Myocyte (in vitro differentiated cells): ENCODE measurements at places on chromosomes 3 and 15. TPM values are rescaled to one million over a fixed set of nuclear protein-coding genes. Genes with fewer than 3 reads are reported as not detected.

The FRMD5 gene
- 2.2 TPM in 2 replicates for total RNA-seq

The FANCD2OS gene
- not detected in 2 replicates for total RNA-seq

The BUB1B gene
- 1.8 and 2.1 TPM in 2 replicates for total RNA-seq

The CD80 gene
- total RNA-seq, result 0.21 and 2.2 TPM in 2 replicates

The C2CD4A gene
- total RNA-seq, result not detected in 2 replicates

The ANKUB1 gene
- not detected in 2 replicates for total RNA-seq

The TIMP4 gene
- total RNA-seq, result 0.42 and 0.62 TPM in 2 replicates

The CP gene
- not detected in 2 replicates for total RNA-seq

The STAC gene
- total RNA-seq, result 0.21 and 0.32 TPM in 2 replicates

The BCL2A1 gene
- not detected in 2 replicates for total RNA-seq

The PDCD10 gene
- 27.2 and 30.1 TPM in 2 replicates for total RNA-seq

The IL5RA gene
- not detected in 2 replicates for total RNA-seq

The RTP1 gene
- total RNA-seq, result not detected in 2 replicates

The VEPH1 gene
- 17.0 and 29.3 TPM in 2 replicates for total RNA-seq

The ZBTB47 gene
- 96.8 and 103 TPM in 2 replicates for total RNA-seq

The TMEM158 gene
- total RNA-seq, result 131 and 157 TPM in 2 replicates

The OR5H14 gene
- not detected in 2 replicates for total RNA-seq

The SI gene
- total RNA-seq, result not detected in 2 replicates

The MAGEL2 gene
- 0.16 and 0.31 TPM in 2 replicates for total RNA-seq

The CNTN3 gene
- total RNA-seq, result 0.08 and 1.1 TPM in 2 replicates

The CFAP92 gene
- total RNA-seq, result 0.05 and 0.08 TPM in 2 replicates

The CA12 gene
- 0.26 and 0.62 TPM in 2 replicates for total RNA-seq

The TMEM266 gene
- total RNA-seq, result not detected in 2 replicates

The ROPN1 gene
- total RNA-seq, result not detected in 2 replicates

The FYTTD1 gene
- 103 and 107 TPM in 2 replicates for total RNA-seq

The CHRD gene
- 8.4 and 18.8 TPM in 2 replicates for total RNA-seq

The IL17RC gene
- total RNA-seq, result 24.4 and 33.9 TPM in 2 replicates

The MESP2 gene
- total RNA-seq, result 0.24 and 0.42 TPM in 2 replicates

The TNK2 gene
- total RNA-seq, result 50.2 and 53.5 TPM in 2 replicates

The SLC28A1 gene
- not detected in 2 replicates for total RNA-seq

The MAP1A gene
- 332 and 364 TPM in 2 replicates for total RNA-seq

The CCR5 gene
- total RNA-seq, result not detected in 2 replicates

The KBTBD8 gene
- total RNA-seq, result 4.3 and 6.8 TPM in 2 replicates

The LRRC31 gene
- not detected in 2 replicates for total RNA-seq

The DNASE1L3 gene
- not detected in 2 replicates for total RNA-seq

The LOXL1 gene
- total RNA-seq, result 129 and 136 TPM in 2 replicates

The ISL2 gene
- total RNA-seq, result 3.9 and 5.3 TPM in 2 replicates

The ADAMTS17 gene
- 0.10 and 0.43 TPM in 2 replicates for total RNA-seq

The FOXB1 gene
- total RNA-seq, result not detected in 2 replicates

The SNURF gene
- 13.9 and 19.6 TPM in 2 replicates for total RNA-seq

The RPUSD2 gene
- total RNA-seq, result 5.9 and 11.7 TPM in 2 replicates

The GOLGA8N gene
- 6.2 and 47.5 TPM in 2 replicates for total RNA-seq

The SLC6A1 gene
- 0.26 TPM in 1 of 2 replicates, not detected in the other for total RNA-seq

The XCR1 gene
- not detected in 2 replicates for total RNA-seq

The DOCK3 gene
- 1.3 and 1.4 TPM in 2 replicates for total RNA-seq

The LMAN1L gene
- total RNA-seq, result not detected in 2 replicates

The RPL32 gene
- total RNA-seq, result 456 and 1,124 TPM in 2 replicates

The CFAP91 gene
- total RNA-seq, result 0.45 and 0.78 TPM in 2 replicates

The TF gene
- total RNA-seq, result under 0.01 and 0.08 TPM in 2 replicates

The SLC24A5 gene
- total RNA-seq, result not detected in 2 replicates

The C3orf49 gene
- not detected in 2 replicates for total RNA-seq
